ENCODE measurements at places on chromosomes 7 and 10.

- no peak for DNase-seq
Measured at GRCh38 chr7:37449621-37450020, 957 bp upstream of the ELMO1 start.

DNA sequence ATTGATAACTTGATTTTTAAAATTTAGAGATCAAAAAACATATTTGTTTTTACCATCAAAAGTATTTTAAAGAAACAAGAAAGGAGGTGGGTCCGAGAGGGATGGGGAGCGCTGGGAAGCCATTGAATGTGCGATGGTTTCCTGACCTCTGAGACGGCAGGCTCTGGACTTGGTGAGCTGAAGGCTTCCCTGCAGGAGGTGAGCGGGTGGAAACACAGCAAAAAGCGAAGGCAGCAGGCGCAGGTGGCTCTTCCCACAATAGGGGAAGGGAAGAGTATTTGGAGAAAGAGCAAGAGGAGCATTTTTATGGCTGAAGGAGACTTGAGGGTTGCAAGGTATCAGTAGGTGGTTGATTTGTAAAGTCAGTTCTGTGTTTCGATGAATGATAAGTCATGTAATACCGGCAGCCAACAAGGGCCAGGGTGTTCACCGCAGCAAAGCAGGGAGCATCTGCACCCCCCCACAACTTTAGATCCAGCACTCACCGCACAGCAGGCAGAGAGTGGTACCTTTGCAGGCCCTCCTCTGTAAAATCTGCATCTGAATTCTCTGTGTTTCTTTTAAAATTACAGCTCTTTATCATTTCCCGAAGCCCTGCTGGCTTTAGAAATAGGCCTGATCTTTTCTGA lies 10.5 kb downstream of the C10orf53 start:
- no peak for DNase-seq

- peak; percentile 21 for DNase-seq
Measured at GRCh38 chr7:105675934-105676371, 94.7 kb upstream of the EFCAB10 start.

DNA sequence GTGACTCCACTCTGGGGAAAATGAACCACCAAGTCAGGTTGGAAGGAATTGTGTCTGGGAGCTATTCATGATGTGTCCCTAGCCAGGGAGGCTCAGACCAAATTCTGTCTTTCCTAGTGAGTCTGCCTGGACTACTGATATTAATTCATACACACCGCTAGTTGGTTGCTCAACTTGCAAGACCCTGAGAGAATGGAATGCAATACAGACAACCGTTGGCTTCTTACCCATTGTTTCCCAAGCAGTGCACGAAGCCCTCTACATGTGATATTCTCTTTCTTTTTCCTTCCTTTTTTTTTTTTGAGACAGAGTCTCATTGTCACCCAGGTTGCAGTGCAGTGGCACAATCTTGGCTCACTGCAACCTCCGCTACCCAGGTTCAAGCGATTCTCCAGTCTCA lies 19.4 kb upstream of the SRGN start:
- no peak for DNase-seq

DNA sequence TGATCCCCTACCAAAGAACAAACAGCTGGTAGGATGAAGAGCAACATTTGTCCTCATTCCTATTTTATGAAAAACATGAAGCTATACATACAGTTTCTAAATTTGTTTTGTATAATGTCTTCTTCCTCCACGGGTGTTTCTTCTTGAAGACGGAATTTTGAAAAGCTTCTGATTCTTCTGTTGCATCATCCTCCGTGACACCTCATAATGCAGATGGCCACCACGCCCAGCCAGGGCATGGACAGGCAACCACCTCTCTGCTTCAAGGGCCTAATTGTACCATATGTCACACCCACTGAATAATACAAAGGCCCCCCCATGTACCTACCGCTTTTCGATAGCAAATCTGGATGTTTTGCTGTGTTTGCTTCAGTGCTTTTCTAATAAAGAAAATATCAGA lies at the start of gene SUN3:
Gene SUN3 (minus strand): TSS at position 170 of the 400 bp plus-strand sequence. CDS start 169 bp downstream, at position 1.
- no peak for DNase-seq

GRCh38 chr7:158285383-158285770 lies 302.2 kb downstream of the PTPRN2 start:
- DNase-seq: no peak

GRCh38 chr10:422241-422640 lies 267.2 kb downstream of the DIP2C start:
- DNase-seq: no peak

DNA sequence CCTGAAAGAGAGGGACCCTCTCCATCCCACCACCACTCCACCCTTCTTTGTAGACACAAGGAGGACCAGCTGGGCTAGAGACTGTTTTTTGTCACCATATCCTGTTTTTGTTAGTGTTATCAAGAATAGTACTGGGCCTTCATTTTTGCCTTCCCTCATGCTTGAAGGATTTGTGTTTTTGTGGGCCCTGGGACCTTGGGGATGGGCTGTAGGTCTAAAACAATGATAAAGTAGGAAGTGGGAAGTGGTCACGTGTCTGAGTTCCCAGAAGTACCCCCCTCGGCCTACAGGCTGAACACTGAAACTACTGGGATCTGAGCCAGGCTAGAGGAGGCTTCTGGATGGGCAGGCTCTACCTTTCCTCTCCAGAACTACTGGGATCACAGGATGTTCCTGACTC lies 8.9 kb downstream of the AGFG2 start:
- no peak for DNase-seq

- no peak for DNase-seq
Measured at GRCh38 chr7:100170101-100170897, 1.9 kb upstream of the GAL3ST4 start.

- DNase-seq: no peak
Measured at GRCh38 chr7:121102619-121103018, 114.1 kb downstream of the CPED1 start.

DNA sequence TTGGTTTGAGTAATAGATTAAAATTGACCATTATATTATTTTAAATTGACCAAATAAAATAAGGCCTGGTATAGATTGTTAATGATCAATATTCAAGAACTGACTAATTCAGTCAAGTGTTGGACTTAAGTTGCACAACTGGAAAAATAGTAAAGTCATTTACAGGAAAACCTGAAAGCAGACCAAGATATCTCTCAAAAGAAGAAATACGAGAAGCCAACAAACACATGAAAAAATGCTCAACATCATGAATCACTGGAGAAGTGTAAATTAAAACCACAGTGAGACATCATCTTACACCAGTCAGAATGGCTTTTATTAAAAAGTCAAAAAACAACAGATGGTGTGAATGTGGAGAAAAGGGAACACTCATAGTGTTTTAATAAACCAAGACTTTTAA lies 80.4 kb upstream of the MALRD1 start:
- DNase-seq: no peak

DNA sequence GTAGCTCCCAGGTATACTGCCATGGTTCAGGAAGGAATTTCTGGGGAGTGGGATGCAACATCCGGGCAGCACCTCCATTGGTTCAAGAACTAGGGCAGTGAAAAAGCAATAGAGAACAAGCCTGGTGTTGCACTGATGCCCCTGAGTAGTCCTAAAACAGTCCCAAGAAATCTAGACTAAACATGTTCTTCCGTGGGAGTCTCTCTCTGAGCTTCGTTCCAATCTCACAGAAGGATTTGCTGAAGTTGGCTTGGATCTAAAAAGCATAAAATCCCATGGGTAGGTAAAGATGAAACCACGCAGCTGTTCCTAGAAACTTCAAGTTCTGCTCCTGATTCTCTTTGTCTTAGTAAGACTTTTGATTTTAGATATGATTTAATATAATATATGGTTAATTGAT lies 154.5 kb downstream of the PLXDC2 start:
- no peak for DNase-seq

- DNase-seq: no peak
Measured at GRCh38 chr10:130044067-130045061, 66.3 kb downstream of the C10orf143 start.

- DNase-seq: no peak
Measured at GRCh38 chr10:99628923-99629624, 8.8 kb upstream of the SLC25A28 start.

- no peak for DNase-seq
Measured at GRCh38 chr7:140159497-140159896, 17.3 kb downstream of the KDM7A start.

Data from stimulated activated CD4-positive, alpha-beta T cell treated with anti-CD3 and anti-CD28 coated beads, TNF-alpha, amount 100 ng/mL, for 1 hour (primary cell).